NCI-H774 (cell line): ENCODE measurements at places on chromosomes 3 and 15.
A peak's percentile ranks its signal among the peaks of the same experiment; 100 is the strongest.

GRCh38 chr3:11482021-11482420 lies 161.7 kb downstream of the VGLL4 start:
- DNase-seq = no peak

DNA sequence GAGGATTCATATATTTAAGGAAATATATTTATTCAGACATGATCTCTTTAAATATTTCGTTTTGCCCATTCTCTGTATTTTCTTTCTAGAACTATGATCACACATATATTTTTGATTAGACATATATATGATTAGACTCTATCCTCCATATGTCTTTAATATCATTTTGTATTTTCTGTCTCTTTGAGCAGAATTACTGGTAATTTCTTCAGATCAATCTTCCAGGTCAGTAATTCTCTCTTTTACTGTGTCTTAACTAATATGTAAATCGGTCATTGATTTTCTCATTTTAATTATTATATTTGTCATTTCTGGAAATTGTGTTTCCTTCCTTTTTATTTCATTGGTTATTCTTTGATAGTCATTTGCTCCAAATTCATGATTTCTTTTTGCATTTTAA lies 586.2 kb downstream of the NR2F2 start:
- no peak for DNase-seq

GRCh38 chr15:92683511-92683834 lies 27.9 kb upstream of the FAM174B start:
- peak; percentile 7 for DNase-seq

GRCh38 chr15:53974813-53975212 lies 3.4 kb upstream of the UNC13C start:
- no peak for DNase-seq

DNA sequence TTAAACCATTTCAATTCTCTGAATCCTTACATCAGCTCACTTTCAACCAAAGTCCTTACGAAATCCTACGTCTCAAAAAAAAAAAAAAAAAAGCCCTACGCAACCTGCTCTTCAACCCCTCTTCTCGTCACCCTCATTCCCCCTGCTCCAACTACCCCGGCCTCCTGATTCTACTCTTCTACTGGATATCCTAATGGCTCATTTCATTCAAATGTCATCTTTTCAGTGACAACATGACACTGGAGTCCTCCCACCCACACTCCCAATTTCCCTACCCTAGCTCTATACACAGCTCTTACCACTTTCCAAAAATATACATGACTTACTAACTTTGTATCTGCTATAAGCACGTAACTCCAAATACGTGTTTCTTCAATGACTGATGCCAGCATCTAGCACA lies 11.5 kb downstream of the UBP1 start:
- no peak for DNase-seq

DNA sequence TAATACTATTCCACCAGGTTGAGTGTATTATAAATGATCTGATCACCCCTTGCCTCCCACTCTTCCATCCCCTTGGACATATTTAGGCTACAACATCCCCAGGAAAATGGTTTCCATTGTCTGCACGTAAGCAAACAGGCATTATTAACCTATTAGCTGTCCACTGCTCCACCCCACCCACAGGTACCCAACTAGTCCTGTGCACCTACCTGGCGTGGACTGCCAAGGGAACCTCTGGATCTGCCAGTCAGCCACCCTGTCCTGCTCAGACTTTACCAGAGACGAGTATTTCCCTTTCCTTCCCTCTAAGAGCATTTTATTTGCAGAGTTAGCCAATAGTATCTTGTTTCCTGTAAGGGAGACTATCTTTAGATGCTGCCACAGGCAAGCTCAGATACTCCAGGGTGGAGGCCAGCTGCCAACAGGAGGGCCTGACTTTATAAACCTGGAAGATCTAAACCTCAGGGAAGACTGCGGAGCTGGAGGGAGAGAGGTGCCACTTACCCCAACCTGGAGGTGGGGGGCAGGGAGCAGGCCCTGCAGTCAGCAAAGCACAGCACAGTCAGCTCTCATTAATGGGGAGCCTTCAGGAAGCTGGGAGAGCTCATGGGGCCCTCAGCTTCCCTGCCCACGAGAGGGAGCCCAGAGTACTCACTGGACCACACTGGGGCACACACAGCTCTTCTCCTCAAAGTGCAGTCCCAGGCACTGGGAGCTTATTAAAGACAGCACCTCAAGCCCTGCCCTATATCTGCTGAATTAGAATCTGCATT lies at the start of gene CX3CR1:
CX3CR1 (minus strand) TSS at position 292 of the 773 bp plus-strand sequence. CDS start 13,527 bp downstream, outside the sequence.
- DNase-seq = no peak

DNA sequence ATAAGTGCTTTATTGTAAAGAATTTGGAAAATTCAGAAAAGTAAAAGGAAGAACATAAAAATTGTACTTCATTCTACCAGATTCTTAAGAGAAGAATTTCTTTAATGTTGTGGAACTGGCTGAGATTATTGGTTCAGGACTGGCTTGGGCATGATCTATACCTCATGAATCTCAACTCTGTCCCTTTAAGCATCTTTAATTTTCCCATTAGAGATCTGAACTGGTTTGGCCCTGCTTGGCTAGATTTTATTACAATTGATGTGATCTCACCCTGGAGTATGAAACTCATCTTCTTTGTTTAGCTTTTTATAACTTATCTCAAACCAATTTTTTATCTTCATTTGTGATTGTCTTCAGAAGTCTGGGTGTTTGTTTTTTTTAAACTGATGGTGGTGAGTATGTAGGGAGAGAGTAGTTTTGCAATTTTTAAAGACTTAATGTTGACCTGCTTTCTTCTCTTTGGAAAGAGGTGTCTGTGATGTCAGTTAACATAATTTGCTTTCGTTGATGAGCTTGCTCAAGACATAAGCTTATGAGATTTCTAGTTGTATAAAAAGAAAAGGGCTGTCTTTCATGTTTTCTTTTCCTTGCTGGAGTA lies 61.9 kb downstream of the ZNF609 start:
- DNase-seq = no peak

- DNase-seq = no peak
Measured at GRCh38 chr3:73950865-73951558, 326.3 kb upstream of the PDZRN3 start.

- DNase-seq = no peak
Measured at GRCh38 chr3:72004749-72005292, 219.9 kb upstream of the PROK2 start.

- no peak for DNase-seq
Measured at GRCh38 chr15:60626051-60626450, 147.1 kb upstream of the ICE2 start.

GRCh38 chr3:138833899-138834595 lies 681 bp downstream of the PIK3CB start:
- DNase-seq = peak; percentile 49

- no peak for DNase-seq
Measured at GRCh38 chr3:47890828-47891612, 88.1 kb downstream of the DHX30 start.

DNA sequence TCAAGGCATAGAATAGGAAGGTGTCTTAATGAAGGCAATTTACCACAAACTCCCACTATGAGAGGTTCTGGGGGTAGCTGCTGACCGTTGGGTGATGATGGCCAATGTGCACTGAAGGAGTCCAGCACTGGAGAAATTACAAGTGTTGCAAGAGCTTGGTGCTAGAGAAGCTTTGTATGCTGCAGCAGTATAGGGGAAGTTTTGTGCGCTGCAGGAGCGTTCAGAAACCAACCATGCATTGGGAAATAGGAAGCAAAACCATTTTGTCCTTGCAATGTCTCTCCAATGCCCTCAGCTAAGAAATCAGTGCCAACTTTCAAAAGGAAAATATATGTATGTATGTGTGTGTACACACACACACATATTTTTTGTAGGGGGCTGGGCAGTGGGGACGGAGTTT lies 441.6 kb upstream of the NAALADL2 start:
- no peak for DNase-seq

- no peak for DNase-seq
Measured at GRCh38 chr15:95804484-95804883, 526.0 kb upstream of the NR2F2 start.

DNA sequence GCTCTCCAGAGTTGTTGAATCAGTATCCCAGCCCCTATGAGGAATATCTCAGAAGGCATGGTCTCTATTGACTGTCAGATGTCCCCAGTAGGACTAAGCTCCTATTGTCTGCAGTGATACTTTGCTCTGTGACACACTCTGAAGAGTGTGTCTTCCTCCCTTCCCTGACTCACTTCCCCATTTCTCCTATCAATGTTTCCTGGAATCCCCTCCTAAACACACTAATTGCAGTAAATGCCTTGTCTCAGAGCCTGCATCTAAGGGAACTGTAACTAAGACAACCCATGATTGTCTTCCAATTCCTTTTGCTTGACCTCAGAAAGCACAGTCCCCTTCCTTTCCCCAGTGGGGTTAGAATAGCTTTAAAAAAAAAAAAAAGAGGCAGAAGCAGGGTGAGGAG lies 397.3 kb upstream of the PROK2 start:
- no peak for DNase-seq

GRCh38 chr3:27613846-27614500 lies 108.2 kb downstream of the EOMES start:
- no peak for DNase-seq

GRCh38 chr15:53193149-53193548 lies 403.0 kb upstream of the ONECUT1 start:
- DNase-seq = no peak

DNA sequence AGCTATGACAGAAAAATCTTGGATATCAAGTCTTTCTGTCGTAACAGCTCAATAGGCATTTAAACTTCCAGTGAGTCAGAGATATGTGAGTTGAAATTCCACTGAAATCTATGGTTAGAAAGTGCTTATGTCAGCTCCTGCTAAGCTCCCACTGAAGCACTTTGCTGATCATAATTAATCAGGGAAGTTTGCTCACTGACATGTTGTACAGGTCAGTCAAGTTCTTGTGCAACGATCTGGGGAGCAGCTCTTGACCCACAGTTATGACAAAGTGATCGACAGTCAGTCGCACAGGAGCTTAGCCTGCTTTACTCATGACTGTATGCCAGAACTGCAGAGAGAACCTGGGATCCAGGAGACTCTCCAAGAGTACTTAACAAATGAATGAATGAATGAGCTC lies 453.5 kb downstream of the SOX2 start:
- DNase-seq = no peak
